ENCODE measurements at places on chromosomes 3 and 15. TPM values are rescaled to one million over a fixed set of nuclear protein-coding genes. Genes with fewer than 3 reads are reported as not detected.

DNA sequence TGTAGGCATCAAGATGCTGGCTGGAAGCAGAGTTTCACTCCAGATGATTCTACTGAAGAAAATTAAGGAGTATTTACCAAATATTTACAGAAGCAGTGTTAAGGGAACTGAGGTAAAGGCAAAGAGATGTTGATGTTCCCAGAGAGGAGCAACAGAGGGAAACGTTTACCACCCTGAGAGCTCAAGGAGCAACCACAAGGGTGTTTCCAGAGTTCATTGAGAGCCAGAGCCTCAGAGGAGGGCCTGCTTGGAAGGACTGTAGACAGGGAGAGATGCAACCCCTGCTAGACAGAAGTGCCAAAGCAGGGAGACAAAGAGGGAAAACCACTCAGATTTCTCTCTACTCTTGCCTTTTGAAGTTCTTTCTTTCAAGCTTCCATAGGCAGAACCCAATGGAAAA lies 474.5 kb downstream of the RBMS3 start:
- no peak overlapping the region for H3K4me3 ChIP-seq
- DNase-seq: no peak
- no peaks in the 10 kb centered on the region for H3K27me3 ChIP-seq
- no peaks in the 10 kb centered on the region for H3K36me3 ChIP-seq
- H3K27ac ChIP-seq: no peak overlapping the region

DNA sequence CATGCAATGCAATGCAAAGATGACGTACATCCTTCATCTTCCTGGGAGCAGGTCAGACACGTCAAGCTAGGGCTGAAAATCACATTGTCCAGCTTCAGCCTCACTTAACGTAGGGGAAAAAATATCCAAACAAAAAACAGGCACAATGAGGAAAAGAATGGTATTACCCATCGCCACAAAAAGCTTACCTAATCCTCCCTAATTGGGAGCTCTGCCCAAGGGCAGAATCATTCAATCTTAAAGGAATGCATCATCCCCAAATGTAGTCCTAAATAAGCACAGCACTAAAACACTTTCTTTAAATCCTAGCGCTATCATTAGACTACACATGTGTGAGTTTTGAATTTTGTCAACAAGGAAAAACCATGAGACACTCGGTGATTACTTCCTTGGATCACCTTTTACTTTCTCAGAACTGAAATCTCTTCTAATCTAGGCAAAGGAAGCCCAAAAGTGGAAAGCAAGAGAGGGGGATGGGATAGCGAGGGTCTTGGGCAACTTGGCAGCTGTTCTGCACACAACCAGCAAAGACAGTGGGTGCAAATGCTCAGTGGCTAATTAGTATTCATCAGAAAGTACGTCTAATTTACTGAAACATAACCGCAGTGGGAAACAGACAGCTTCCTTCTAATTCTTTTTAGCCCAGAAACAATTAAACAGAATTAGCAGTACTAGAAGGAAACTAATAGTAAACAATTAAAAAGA lies 87.4 kb downstream of the ADAMTS9 start:
- H3K27ac ChIP-seq: no peak overlapping the region
- peaks cover 47% of the 10 kb centered on the region for H3K36me3 ChIP-seq
- DNase-seq: no peak

- H3K4me3 ChIP-seq: peak overlapping the region; percentile 68
- peaks cover 7% of the 10 kb centered on the region for H3K4me1 ChIP-seq
- no peak for DNase-seq
- H3K36me3 ChIP-seq: no peaks in the 10 kb centered on the region
- peak overlapping the region; percentile 79 for H3K27ac ChIP-seq
- H3K27me3 ChIP-seq: peaks cover 63% of the 10 kb centered on the region
These were observed 898 bp downstream of the FBLN2 start for GRCh38 chr3:13549623-13550422.

- no peaks in the 10 kb centered on the region for H3K36me3 ChIP-seq
- H3K27ac ChIP-seq: peak overlapping the region; percentile 46
- peak overlapping the region; percentile 34 for H3K4me3 ChIP-seq
- no peak for DNase-seq
These were observed 156.0 kb upstream of the TPM1 start for GRCh38 chr15:62886431-62887071.

DNA sequence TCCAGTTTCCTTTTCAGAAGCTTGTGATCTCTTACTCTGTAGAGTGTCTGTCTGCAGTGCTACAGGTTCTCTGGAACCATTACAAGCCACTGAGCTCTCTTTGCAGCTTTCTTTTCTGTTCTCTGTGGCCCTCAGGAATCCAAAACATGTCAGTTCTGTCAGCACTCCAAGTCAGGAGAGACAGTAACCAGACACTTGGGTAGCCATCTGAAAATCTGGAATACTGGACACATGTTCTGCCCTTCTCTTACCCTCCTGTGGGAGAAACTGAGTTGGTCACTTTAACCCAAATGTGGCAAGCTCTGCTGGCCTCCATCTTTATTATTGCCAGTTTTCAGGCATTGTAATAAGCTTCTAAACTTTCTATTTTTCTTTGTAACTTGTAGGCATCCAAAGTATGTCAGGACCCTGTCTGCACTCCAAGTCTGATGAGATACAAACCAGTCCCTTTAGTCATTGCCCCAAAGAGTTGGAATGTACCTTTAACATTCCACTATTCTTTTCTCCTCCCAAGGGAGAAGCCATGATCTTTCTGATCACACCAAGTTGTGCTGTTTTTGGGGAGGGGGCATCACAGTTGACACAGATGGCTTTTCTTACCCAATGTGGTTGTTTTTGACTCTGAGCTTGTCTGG lies 183.7 kb downstream of the DPH6 start:
- no peaks in the 10 kb centered on the region for H3K4me1 ChIP-seq
- no peak for DNase-seq
- peaks cover 13% of the 10 kb centered on the region for H3K36me3 ChIP-seq
- no peak overlapping the region for H3K4me3 ChIP-seq
- H3K27me3 ChIP-seq: no peaks in the 10 kb centered on the region

DNA sequence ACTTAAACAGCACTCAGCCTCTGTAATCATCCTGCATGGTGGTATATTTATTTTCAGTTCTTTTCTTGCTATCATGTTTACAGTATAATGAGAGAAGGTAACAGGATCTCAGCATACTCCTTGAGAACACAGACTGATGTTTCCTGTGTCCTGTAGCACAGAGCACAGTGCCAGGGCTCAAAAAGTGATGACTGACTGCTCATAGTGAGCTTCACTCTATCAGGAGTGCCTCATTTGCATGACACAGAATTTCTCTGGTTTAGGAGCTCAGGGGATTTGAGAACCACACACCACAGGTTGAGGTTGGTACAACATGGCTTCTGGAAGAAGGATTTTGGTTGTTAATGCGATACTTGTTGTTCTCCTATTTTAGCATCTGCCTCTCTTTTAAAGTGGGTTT lies 68.5 kb upstream of the SLC2A2 start:
- peaks cover 7% of the 10 kb centered on the region for H3K36me3 ChIP-seq
- H3K27me3 ChIP-seq: no peaks in the 10 kb centered on the region
- no peaks in the 10 kb centered on the region for H3K4me1 ChIP-seq
- H3K4me3 ChIP-seq: no peak overlapping the region
- H3K27ac ChIP-seq: no peak overlapping the region

GRCh38 chr15:88181613-88182012 lies 74.9 kb downstream of the NTRK3 start:
- H3K4me1 ChIP-seq: no peaks in the 10 kb centered on the region
- no peaks in the 10 kb centered on the region for H3K36me3 ChIP-seq
- H3K27ac ChIP-seq: no peak overlapping the region
- no peak for DNase-seq
- peaks cover 17% of the 10 kb centered on the region for H3K27me3 ChIP-seq

- H3K4me1 ChIP-seq: peaks cover 22% of the 10 kb centered on the region
- no peak overlapping the region for H3K4me3 ChIP-seq
- H3K36me3 ChIP-seq: peaks cover 2% of the 10 kb centered on the region
- no peak overlapping the region for H3K27ac ChIP-seq
- DNase-seq: no peak
These were observed 35.4 kb downstream of the RNU5B-1 start for GRCh38 chr15:65339920-65340319.

DNA sequence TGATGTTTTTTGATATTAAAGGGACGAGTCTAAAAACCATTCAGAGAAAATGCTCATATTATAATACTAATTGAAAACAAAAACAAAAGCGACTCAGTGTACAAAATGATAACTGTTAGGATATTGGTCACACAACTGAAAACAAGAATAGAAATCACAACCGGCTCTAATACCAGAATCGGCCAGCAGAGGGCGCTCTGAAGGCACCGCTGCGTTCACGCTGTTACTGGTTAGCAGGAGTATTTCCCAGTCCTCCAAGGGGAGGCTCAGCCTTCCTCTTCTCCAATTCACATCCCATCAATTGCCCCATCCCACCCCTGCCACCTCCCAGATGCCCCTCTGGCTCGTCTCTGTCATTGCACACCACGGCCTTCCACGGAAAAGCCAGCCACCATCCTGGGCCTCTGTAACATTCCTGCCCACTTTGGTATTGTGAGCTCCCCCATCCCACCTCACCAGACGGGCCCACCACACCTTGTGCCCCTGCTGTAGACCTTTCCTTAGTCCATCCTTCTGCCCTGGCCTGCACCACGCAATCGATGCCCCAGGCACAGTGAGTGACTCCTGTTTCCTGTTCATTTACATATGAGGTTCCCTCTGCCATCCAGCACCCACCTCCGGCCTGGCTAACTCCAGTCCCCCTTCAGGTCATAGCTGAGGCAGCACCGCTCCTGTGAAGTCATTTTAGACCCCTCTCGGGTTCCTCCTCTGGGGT lies 8.5 kb downstream of the FAM107A start:
- H3K27me3 ChIP-seq: no peaks in the 10 kb centered on the region
- H3K36me3 ChIP-seq: no peaks in the 10 kb centered on the region
- no peak overlapping the region for H3K27ac ChIP-seq
- no peak overlapping the region for H3K4me3 ChIP-seq
- peak; percentile 75 for DNase-seq

- no peak overlapping the region for H3K27ac ChIP-seq
- DNase-seq: no peak
- H3K27me3 ChIP-seq: no peaks in the 10 kb centered on the region
- no peak overlapping the region for H3K4me3 ChIP-seq
- H3K4me1 ChIP-seq: no peaks in the 10 kb centered on the region
These were observed 20.1 kb upstream of the CD47 start for GRCh38 chr3:108110934-108111333.

GRCh38 chr3:5007873-5008272 lies 28.6 kb downstream of the BHLHE40 start:
- H3K27ac ChIP-seq: no peak overlapping the region
- H3K27me3 ChIP-seq: peaks cover 46% of the 10 kb centered on the region
- no peaks in the 10 kb centered on the region for H3K36me3 ChIP-seq
- no peaks in the 10 kb centered on the region for H3K4me1 ChIP-seq
- DNase-seq: no peak

DNA sequence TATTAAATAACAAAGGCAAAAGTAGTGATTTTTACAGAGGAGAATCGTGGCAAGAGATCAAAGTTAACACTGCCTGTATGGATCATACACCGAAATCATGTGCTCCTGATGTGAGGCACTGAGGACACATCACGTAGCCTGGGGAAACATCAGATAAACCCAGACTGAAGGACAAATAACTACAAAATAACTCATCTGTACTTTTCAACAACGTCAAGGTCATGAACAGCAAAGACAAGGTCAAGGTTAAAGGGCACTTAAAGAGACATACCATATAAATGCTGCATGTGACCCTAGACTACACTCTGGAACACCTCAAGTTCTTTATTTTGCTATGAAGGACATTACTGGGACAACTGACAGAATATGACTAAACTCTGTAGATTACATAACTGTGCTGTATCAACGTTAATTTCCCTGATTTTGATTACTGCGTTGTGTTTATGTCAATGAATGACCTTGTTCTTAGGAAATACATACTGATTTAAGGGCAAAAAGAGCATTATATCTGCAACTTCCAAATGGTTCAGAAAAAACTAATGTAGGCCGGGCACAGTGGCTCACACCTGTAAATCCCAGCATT lies 48.1 kb downstream of the CHSY1 start:
- no peak for DNase-seq
- H3K4me3 ChIP-seq: no peak overlapping the region
- peaks cover 9% of the 10 kb centered on the region for H3K4me1 ChIP-seq
- no peak overlapping the region for H3K27ac ChIP-seq
- H3K36me3 ChIP-seq: peaks cover 9% of the 10 kb centered on the region

DNA sequence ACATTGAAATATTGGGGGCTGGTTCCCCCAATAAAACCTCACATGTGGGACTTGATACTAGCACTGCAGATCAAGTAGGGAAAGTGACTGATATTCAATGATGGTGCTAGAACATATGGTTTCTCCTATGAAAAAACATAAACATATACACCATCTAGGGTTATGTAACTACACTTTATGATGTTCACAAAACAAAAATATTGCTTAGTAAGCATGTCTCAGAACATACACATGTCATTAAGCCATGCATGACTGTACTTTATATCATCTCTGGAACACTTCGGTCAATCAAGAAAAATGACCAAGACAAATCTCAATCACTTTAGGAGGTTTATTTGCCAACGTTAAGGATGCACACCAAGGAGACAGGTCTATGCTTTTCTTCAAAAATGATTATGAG lies 57.4 kb downstream of the ZNF717 start:
- H3K27me3 ChIP-seq: no peaks in the 10 kb centered on the region
- peaks cover 57% of the 10 kb centered on the region for H3K36me3 ChIP-seq
- H3K4me1 ChIP-seq: no peaks in the 10 kb centered on the region
- no peak for DNase-seq
- H3K27ac ChIP-seq: no peak overlapping the region
- H3K4me3 ChIP-seq: no peak overlapping the region

- H3K27ac ChIP-seq: no peak overlapping the region
- no peak for DNase-seq
- H3K4me3 ChIP-seq: no peak overlapping the region
- H3K4me1 ChIP-seq: peaks cover 10% of the 10 kb centered on the region
These were observed 27.8 kb upstream of the ST8SIA2 start for GRCh38 chr15:92365906-92366305.

- no peak for DNase-seq
- H3K36me3 ChIP-seq: no peaks in the 10 kb centered on the region
- H3K4me3 ChIP-seq: no peak overlapping the region
- peaks cover 18% of the 10 kb centered on the region for H3K4me1 ChIP-seq
- peaks cover 38% of the 10 kb centered on the region for H3K27me3 ChIP-seq
These were observed 116.5 kb upstream of the ALDH1A3 start for GRCh38 chr15:100762913-100763834.

- H3K4me3 ChIP-seq: peak overlapping the region; percentile 80
- peak; percentile 28 for DNase-seq
- peaks cover 16% of the 10 kb centered on the region for H3K4me1 ChIP-seq
- H3K36me3 ChIP-seq: peaks cover 5% of the 10 kb centered on the region
- peak overlapping the region; percentile 71 for H3K27ac ChIP-seq
- no peaks in the 10 kb centered on the region for H3K27me3 ChIP-seq
These were observed 428 bp downstream of the LYSMD4 start for GRCh38 chr15:99732751-99733267.

DNA sequence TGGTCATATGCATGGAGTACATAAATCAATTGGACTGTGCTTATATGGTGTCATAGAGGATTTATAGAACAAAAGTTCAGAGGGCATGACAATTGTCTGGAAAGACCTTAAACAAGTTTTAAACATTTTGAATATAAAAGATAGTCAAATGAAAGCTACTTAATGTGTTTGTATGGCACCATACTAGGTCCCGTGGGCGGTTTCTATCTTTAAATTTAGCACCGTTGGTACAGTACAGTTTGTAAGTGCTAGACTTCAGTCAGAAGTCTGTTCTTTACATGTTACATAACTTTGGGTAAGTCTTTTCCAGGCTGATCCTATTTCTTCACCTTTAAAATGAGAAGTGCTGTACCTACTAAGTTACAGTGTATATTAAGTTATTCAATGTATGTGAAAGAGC lies 373.4 kb upstream of the ARL6 start:
- no peaks in the 10 kb centered on the region for H3K27me3 ChIP-seq
- no peak for DNase-seq
- no peak overlapping the region for H3K27ac ChIP-seq
- H3K4me3 ChIP-seq: no peak overlapping the region
- H3K36me3 ChIP-seq: peaks cover 4% of the 10 kb centered on the region

Gene BOC
- 14.2 TPM for total RNA-seq

Gene BNC1
- 0.67 TPM for total RNA-seq

Gene ARNT2
- 37.3 TPM for total RNA-seq

Gene SLC22A14
- total RNA-seq: 0.18 TPM

Measured in progenitor cell of endocrine pancreas (in vitro differentiated cells).